Adrenal gland (tissue), 19 donors: ENCODE measurements at places on chromosomes 5 and 9.

DNA sequence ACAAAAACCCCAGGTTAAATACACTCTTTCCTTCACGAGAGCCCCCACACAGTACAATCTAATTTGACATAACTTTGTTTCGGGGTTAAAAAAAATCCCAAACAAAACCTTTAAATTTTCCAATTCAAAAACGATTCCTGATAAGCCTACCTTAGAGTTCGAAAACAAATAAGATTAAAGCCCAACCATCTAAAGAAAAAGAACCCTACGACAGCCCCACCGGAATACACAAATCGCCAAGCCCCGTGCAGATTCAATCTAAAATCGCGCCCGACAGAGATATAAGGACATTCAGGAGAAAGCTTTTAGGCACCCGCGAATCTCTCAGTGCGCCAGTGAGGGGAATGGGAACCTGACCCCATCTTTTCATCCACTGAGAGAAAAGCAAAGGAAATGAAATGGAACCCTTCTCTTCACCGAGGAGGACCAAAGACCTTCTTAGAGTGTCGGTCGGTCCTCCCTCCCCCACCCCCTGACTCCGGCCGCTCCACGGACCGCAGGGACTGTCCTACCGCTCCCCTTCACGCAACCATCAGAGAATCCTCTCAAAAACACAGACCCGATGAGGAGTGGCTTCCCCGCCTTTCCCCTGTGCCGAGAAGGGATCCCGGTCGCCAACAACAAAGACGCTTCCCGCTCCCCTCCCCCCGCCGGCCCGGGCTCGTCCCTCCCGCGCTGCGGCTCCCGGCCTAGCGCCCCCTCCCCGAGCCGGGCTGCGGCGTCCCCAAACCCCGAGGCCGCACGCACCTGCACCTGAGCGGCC, 925 bp downstream of the ABHD17B start:
- DNase-seq, result peak; percentile 39

DNA sequence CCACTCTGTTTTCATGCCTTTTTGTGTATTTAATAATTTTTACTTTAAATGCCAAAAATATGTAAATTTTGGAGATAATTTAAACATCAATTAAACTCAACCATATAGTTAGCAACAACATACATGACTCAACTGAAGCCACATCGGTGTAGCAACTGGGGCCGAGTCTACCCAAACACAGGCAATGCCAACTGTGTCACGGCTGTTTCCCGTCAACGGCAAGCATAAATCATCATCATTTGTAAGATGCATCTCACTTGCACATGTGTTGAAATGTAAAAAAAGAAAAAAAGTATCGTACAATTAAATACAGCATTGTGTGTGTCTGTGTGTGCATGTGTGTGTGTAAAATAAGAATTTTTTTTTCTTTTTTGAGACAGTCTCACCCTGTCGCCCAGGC, 160.1 kb upstream of the TAS2R1 start:
- no peak for DNase-seq

GRCh38 chr5:103523319-103523718, 39.3 kb downstream of the NUDT12 start:
- no peak for DNase-seq

DNA sequence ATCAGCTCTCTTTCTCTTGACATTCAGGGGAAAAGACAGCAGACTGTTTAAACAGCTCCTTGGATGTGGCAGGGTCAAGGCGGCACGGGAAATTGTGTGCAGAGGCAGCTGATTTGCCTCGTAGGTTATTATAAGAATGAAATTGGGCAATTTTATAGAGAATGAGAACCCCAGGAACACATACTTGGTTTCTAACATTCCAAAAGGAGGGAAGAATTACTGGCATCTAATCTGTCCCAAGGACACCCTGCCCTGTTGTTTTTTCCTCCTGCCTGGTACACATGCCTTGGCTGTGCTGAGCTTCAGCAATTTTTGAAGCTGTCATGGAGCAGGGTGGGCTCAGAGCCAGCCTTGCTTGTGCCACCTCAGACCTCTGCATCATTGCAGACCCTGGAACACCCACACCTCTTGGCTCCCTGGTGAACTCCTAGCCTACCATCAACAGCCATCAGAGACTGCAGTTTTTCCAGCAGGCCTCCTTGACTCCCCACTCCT, 143.6 kb downstream of the BOD1 start:
- DNase-seq, result no peak

DNA sequence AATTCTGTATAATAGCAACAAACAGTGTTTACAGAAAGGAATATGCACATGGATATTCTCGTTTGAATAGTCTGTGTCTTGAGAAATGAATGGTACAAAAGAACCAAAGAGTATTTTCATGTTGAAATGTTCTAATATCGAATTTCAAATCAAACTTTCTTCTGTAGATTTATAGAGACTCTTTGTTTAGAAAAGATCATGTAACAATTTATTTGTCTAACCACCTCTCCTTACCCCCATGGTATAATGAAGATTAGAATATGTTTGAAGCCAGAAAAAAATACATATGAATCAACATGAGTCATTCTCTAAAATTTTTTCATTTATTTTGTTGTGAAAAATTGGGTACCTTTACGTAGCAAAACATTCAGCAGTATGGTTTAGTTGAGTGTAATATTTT, 285.6 kb downstream of the PRR16 start:
- DNase-seq, result no peak

DNA sequence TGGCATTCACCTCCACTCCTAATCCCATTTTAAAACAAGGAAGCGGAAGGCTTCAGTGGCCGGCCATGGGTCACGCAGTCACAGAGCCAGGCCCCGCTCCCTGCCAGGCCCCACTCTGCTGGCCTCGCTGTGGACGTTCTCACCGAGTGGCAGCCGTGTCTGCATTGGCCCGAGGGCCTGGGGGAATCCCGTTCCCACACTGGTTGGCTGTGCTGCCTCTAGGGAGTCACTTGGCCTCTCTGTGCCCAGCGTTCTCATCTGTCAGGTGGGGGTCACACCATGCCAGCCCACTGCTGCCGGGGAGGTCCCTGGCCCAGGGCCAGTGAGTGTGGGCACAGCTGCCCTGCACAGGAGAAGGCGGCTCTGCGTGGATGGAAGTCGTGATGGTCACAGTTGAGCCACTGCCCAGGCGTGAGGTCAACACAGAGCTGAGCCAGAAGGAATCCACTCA, 13.4 kb upstream of the SLC9A3 start:
- DNase-seq, result no peak

DNA sequence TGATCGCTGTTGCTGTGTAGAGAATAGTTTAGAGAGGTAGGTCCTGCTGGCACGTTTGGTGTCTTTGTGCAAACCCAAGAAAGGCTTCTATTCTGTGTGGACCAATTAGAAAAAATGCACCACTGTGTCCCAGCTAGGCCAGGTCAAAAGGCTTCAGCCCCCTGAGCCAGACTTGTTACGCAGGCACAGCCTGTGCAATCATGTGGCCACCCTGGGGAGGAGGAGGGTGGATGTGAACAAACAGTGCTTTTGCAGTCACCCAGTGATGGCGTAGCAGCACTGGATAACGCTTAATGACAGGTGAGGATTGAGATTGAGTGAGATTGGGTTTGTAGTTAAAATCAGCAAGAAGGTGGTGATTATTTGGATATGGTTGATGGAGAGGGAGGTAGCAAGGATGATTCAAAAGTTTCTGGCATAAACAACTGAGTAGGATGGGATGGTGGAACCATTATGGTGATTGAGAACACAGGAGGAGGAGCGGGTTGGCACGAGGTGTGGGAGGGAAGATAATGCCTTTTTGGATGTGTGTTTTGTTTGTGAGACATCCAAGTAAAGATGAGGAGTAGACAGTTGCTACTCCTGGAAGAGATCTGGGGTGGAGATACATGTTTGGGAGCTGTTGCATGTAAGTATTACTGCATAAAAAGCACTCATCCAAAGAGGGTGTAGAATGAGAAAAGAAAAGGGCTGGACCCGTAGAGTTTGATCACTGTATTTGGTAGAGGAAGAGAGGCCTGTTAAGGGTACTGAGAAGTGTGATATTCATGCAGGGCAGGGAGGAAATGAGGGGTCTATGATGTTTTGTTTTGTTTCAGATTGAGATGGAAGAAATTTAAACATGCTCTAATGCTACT, 6.7 kb downstream of the GCNT1 start:
- DNase-seq, result no peak

GRCh38 chr5:38338455-38338854, 80.1 kb downstream of the EGFLAM start:
- no peak for DNase-seq

- no peak for DNase-seq
Observed at GRCh38 chr9:113901221-113901688, 25.1 kb downstream of the ZNF618 start.

- DNase-seq, result no peak
Observed at GRCh38 chr9:91208837-91209236, 152.9 kb downstream of the AUH start.

GRCh38 chr9:98590101-98590500, 118.6 kb downstream of the GABBR2 start:
- no peak for DNase-seq

DNA sequence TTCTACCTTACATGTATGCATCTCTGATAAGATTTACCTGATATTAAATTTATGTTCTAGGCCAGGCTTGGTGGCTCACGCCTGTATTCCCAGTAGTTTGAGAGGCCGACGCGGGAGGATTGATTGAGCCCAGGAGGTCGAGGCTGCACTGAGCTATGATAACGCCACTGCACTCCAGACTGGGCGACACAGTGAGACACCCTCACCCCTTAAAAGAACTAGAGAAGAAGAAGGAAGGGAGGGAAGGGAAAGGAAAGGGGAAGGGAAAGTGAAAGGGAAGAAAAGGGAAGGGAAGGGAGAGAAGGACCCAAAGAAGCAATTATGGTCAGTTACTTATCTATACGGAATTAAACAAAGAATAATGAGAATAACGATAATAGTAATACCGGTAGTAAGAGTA, 1.2 kb upstream of the RFK start:
- DNase-seq, result peak; percentile 62

GRCh38 chr9:71626395-71626794, 141.9 kb downstream of the CEMIP2 start:
- no peak for DNase-seq

GRCh38 chr5:107147589-107147988, 523.1 kb downstream of the EFNA5 start:
- no peak for DNase-seq

GRCh38 chr5:44332285-44332971, 56.8 kb downstream of the FGF10 start:
- DNase-seq, result no peak

DNA sequence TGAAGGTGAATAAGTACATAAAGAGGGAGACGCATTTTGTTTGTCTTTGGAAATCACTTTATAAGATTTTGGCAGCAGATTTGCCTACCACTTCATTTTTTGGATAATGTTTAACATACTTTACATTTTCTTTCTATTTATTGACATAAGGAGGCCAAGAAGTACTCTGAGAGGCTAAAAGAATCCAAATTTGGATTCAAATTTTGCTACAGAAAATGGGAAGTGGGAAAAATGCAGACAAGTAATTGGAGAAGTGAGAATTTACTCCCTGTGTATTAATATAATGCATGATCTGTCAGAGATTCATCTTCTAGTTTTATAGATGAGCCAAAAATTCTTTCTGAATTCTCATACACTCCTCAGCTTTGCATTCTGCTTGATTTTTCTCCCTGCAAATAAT, 411.2 kb upstream of the CTNND2 start:
- no peak for DNase-seq

DNA sequence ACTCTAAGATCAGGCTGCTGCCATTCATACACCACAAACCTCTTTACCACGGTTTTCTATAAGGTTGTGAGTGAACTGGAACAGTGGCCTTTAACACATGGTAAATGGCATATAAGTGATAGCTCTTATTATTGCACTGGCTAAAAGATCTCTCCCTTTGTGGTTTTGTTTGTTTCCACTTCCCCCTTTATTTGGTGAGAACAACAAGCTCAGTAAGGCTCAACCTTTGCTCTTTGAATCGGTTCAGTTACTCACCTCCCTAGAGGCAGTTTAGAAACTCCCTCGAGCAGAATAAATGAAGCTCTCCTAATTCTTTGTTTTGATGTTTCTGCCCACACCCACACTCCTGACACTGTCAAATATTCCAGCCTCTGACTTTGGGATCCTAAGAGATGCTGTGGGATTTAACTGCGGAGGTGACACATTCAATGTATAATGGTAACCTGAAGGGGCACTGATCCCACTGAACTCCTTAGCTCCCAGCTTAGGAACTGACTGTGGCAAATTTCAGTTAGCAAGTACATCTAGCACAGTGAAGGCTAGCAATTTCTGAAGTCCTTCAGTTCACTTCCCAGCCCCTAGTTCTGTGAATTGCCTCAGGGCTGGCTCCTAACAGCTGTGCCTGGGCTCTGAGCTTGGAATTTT, 22.5 kb upstream of the RAD23B start:
- no peak for DNase-seq

DNA sequence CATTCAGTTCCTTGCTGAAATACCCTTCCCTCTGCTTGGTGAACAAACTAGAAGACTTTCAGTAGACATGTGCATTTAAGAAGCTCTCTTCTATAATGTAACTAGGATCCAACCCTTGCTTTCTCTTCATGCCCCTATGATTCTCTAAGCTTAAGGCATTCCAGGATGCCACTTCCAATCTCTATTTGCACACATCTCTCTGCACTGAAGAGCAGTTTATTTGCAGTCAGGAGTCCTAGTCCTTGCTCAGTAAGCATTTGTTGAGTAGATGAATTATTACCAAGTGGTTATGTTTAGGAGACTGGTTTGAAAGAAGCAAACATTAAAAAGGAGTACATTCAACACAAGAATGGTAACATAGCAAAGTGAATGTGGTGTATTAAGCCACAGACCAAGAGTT, 274.2 kb upstream of the KLF9 start:
- no peak for DNase-seq

DNA sequence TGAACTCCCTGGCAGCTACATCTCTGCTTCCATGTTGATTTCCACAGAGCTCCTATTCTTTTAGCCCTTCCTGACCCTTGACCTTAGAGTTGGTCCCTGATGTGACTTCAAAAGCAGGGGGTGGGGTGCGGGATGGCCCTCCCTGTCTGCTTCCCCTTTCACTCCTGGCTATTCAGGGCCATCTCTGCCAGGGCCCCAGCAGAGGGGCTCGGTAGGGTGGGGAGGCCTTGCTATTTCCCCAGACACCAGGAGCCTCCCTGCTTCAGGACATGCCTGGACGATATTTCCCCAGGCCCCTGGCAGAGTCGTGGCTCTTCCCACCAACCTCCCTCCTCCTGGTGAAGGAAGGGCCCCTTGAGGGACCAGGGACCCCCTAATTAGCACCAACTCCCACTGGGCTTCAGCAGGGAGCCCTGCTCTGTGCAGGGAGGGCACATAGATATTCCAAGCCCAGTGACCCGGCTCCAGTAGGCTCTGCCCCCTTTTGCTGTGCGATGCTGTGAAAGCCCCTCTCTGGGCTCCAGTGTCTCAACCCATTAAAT, 17.3 kb downstream of the CORO2A start:
- no peak for DNase-seq

GRCh38 chr5:63963926-63964325, 1.7 kb upstream of the HTR1A start:
- DNase-seq, result no peak
